ENCODE measurements at places on chromosomes 7 and 10. TPM values are rescaled to one million over a fixed set of nuclear protein-coding genes. Genes with fewer than 3 reads are reported as not detected.
A peak's percentile ranks its signal among the peaks of the same experiment; 100 is the strongest.

PON1 gene
- total RNA-seq: not detected

PDE6C gene
- total RNA-seq: not detected

DNAH11 gene
- total RNA-seq: 0.32 TPM

HOXA2 gene
- 1.4 TPM for total RNA-seq

ZCWPW1 gene
- total RNA-seq: 4.2 TPM

DNAJC9 gene
- 27.8 TPM for total RNA-seq

- no peak for DNase-seq
Observed at GRCh38 chr10:29595636-29596225, 39.0 kb downstream of the SVIL start.

DNA sequence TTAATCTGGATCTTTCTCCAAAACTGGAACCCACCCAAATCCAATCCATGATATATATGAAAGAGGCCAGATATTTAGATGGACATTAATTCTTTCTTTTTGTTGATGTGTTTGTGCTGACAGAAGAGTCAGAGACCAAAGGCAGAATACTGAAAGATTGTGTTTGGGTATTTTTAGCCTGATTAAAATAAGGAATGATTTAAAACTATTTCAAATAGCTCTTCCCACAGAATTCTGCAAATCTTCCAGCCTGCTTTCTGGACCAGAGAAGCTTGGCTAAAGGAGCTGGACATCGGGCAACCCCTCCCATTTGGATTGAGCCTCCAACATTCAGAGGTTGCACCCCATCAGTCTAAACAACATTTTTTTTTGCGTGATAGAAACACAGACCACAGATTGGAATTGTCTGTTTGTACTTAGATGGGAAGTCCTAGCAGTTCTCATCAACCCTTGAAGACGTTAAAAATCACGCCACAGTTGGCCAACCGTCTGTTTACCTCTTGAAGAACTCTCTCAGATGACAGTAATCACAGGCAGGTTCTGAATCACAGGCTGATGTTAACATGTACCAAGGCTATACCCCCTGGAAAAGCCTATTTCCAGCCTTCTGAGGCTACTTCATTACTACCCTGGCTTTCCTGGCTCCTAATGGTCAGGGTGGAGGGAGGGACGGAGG is 155.2 kb upstream of the NRP1 start:
- DNase-seq: no peak

- no peak for DNase-seq
Observed at GRCh38 chr10:230758-231157, 95.5 kb downstream of the ZMYND11 start.

- peak; percentile 36 for DNase-seq
Observed at GRCh38 chr7:2471396-2471795, 4.8 kb downstream of the GRIFIN start.

DNA sequence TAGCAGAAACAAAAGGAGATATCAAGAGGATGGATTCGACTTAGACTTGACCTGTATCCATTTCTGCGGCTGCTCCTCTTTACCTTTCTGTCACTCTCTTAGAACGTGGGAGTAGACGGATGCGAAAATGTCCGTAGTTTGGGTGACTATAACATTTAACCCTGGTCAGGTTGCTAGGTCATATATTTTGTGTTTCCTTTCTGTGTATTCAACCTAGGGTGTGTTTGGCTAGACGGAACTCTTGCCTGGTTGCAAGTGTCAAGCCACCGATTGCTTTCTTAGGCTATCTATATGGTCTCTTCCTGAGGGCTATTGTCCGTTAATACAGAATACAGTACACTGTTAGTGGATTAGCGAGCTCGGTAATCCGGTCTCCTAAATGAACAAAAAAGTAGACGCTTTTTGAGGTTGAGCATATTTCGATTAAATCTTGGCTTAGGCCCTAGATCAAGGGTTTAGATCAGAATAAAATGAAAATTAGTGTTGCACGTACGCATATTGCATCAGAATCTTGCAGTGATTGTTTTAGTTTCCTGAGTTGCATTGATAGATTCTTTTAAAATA is 1.2 kb downstream of the PTEN start:
- DNase-seq: no peak

DNA sequence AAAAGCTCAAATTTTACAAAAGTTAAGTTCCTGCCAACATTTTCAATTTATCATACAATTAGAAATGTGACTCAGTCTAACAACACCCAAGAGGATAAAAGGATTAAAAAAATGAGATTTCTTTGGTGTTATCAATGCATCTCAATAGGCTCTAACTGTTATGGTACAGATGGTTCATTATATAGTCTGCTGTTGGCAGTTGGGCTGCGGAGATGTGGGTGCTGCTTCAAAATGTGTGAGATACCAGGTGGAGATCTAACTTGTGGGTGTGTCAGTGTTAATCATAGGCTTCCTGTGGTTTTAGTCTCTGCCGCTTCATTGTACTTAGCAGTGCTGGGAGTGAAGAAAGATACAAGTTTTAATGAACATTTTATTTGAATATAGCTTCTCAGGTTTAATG is 231.2 kb downstream of the EXOC4 start:
- no peak for DNase-seq

GRCh38 chr7:130131964-130132875 is 61.9 kb downstream of the KLHDC10 start:
- DNase-seq: no peak

GRCh38 chr10:92064506-92064905 is 140.9 kb downstream of the BTAF1 start:
- no peak for DNase-seq

DNA sequence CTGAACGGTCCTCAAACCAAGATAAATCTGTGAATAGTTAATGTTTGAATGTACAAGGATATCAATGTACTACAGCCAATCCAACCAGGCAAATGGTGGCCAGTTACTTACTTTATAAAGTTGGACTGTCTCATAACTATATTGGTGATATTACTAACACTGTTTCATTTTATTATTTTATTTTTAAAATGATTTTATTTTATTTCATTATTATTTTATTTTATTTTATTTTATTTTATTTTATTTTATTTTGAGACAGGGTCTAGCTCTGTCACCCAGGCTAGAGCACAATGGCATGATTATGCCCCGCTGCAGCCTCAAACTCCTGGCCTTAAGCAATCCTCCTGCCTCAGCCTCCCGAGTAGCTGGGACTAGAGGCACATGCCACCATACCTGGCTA is 6.8 kb downstream of the IL15RA start:
- no peak for DNase-seq

- no peak for DNase-seq
Observed at GRCh38 chr7:135770139-135770710, 21.6 kb upstream of the FAM180A start.

GRCh38 chr7:15594461-15594860 is 32.6 kb upstream of the AGMO start:
- DNase-seq: no peak

- no peak for DNase-seq
Observed at GRCh38 chr10:35644050-35644950, 2.2 kb upstream of the FZD8 start.

DNA sequence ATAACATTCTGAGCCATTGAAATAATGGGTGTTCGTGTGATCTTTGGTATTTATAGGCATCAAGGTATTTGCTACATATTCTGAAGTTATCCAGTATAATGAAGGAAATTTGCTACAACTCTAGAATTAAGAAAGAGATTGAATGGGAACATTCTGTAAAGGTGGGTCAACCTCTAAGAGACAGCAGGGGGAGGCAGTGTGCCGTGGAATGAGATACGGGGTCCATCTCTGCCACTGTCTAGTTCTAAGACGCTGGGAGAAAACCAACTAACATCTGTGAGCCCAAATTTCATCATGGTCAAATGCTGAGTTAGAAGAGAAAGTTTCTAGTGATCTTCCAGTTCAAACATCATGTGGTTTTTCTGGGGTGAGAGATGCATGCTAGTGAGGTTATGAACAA is 368.9 kb downstream of the SORCS1 start:
- DNase-seq: no peak

DNA sequence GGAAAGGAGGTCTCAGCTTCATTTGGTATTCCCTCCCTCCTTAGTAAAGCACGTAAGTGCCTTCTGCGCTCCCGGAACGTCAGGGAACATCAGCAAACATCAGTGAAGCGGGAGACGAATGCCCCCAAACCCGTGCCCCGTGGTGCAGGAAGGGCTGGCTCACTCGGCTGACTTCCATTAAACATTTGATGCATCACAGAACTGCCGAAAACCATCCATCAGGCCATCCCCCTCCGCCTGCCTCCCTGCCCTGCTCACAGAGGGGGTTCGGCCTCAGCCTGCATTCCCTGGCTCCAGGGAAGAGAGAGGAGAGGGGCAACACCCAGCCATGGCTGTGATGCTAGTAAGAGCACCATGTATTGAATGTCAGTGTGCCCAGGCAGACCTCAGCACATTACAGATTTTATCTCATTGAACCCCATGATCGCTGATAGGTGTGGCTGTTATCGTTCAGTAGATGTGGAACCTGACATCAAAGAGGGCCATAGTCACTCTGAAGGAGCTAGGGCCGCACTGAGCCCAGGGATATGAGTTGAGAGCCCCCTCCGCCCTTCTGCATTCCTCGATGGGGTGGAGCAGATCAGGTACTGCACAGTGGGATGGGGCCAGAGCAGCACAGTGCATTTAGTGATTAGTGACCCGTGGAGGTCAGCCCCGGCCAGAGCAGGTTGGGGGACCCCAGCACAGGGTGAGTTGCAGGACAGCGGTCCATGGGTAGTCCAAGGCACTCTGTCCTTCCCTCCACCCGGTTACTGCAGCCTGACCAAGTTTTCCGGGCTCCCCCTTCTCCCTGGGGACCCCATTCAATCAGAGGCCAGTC is 146.4 kb downstream of the RPS24 start:
- no peak for DNase-seq

DNA sequence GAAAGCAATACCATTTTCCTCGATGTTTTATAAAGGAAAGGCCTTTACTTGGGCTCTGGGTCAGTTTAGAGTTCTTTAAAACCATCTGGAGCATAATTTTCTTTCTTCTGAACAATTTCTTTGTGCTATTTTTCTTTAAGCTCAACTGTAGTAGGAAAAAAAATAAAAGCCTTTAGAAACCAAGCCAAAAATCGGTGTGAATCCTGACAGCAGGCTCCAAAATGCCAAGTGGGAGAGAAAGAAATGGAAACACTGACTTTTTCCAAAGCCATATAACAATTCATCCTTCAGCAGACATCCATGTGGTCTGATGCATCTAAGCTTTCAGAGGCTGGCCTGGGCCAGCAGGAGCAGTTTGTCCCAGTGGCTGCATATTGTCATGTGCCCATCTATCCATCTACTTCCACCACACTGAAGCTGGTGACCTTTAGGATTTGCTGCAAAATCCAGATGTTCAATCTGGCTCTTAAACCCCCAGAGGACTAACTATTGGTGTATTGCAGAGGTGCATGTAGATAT is 23.0 kb upstream of the ITPRID1 start:
- no peak for DNase-seq

- DNase-seq: no peak
Observed at GRCh38 chr10:15739254-15739970, 19.7 kb upstream of the ITGA8 start.

- DNase-seq: no peak
Observed at GRCh38 chr7:79741684-79742083, 288.2 kb upstream of the MAGI2 start.

- DNase-seq: peak; percentile 36
Observed at GRCh38 chr7:85030893-85031292, 156.0 kb downstream of the SEMA3D start.
